HCT116 (cell line): ENCODE measurements at places on chromosomes 2 and 18.

- no peak overlapping the region for H3K4me3 ChIP-seq
- H3K36me3 ChIP-seq, result no peaks in the 10 kb centered on the region
- DNase-seq, result no peak
- peaks cover 10% of the 10 kb centered on the region; the same call in 1 of the 2 replicates for H3K4me1 ChIP-seq
- H3K27ac ChIP-seq, result no peak overlapping the region
These were observed 47.0 kb upstream of the SPAG16 start for GRCh38 chr2:213237251-213237650.

- H3K27ac ChIP-seq, result no peak overlapping the region
- no peaks in the 10 kb centered on the region for H3K36me3 ChIP-seq
- peak; percentile 13 for DNase-seq
These were observed 339.4 kb downstream of the CMPK2 start for GRCh38 chr2:6526093-6526824.

DNA sequence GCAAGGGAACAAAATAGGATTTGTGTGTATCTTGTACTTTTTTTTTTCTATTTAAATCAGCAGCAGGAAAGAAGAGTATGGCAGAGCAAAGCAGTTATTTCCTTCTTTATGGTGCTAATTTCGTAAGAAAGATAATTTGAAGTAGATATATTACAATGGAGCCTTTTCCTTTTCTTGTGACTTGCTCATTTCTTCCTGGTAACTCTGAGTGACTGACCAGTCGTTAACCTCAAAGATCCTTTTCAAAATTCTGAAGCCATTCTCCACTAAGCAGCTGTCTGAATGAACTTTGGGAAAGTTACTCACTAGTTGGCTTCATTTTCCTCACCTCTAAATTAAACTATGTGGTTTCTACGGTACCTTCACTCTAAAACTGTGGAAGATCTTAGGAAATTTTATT lies 24.6 kb downstream of the AFTPH start:
- no peaks in the 10 kb centered on the region for H3K27me3 ChIP-seq
- H3K4me1 ChIP-seq, result no peaks in the 10 kb centered on the region
- H3K4me3 ChIP-seq, result no peak overlapping the region
- no peaks in the 10 kb centered on the region for H3K36me3 ChIP-seq

GRCh38 chr2:98541489-98541888 lies 66.8 kb downstream of the COA5 start:
- DNase-seq, result no peak
- H3K4me1 ChIP-seq, result no peaks in the 10 kb centered on the region
- H3K36me3 ChIP-seq, result no peaks in the 10 kb centered on the region; the same call in 1 of the 2 replicates
- no peak overlapping the region for H3K4me3 ChIP-seq

GRCh38 chr18:73258375-73259087 lies 390.7 kb upstream of the NETO1 start:
- no peaks in the 10 kb centered on the region for H3K27me3 ChIP-seq
- H3K36me3 ChIP-seq, result no peaks in the 10 kb centered on the region
